ENCODE measurements at places on chromosomes 16 and 17.

- DNase-seq = peak; percentile 22
These were observed 9.4 kb downstream of the CCDC182 start for GRCh38 chr17:57735707-57736106.

GRCh38 chr17:80327518-80327917, 66.9 kb downstream of the RNF213 start:
- DNase-seq = no peak

DNA sequence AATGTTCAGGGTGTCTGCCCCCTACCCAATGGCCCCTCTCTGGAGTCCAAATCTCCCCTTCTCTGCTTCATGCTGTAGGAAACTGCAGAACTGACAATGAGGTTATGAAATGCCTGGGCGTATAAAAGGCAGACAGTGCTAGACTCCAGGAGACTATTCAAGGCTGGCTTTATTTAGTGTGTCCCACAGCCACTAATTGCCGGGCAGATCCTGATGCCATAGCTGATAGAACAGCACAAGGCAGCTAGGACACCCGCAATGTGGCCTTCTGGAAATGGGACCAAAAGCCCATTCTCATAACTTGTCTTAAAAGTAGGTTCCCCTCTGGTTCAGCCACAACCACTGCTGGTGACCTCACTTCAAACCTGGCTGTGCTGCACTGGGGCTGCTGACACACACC, 28.5 kb upstream of the CD300E start:
- no peak for DNase-seq

GRCh38 chr17:82031303-82031884, at the start of gene RAC3:
Gene RAC3, plus strand, starts transcription at chr17:82031678. Its CDS starts 84 bp downstream, at chr17:82031762.
- DNase-seq = peak; percentile 72

- no peak for DNase-seq
These were observed 25.5 kb downstream of the CDH5 start for GRCh38 chr16:66391726-66392670.

- no peak for DNase-seq
These were observed 68.1 kb downstream of the TMEM132E start for GRCh38 chr17:34647511-34647910.

GRCh38 chr16:15932939-15933338, 16.5 kb upstream of the ABCC1 start:
- DNase-seq = no peak

- DNase-seq = peak; percentile 90
These were observed 4.9 kb downstream of the TNRC6C start for GRCh38 chr17:77963441-77963840.

- no peak for DNase-seq
These were observed 203.4 kb upstream of the FOXF1 start for GRCh38 chr16:86306811-86307513.

- DNase-seq = no peak
These were observed 165.8 kb downstream of the MAF start for GRCh38 chr16:79434771-79435170.

DNA sequence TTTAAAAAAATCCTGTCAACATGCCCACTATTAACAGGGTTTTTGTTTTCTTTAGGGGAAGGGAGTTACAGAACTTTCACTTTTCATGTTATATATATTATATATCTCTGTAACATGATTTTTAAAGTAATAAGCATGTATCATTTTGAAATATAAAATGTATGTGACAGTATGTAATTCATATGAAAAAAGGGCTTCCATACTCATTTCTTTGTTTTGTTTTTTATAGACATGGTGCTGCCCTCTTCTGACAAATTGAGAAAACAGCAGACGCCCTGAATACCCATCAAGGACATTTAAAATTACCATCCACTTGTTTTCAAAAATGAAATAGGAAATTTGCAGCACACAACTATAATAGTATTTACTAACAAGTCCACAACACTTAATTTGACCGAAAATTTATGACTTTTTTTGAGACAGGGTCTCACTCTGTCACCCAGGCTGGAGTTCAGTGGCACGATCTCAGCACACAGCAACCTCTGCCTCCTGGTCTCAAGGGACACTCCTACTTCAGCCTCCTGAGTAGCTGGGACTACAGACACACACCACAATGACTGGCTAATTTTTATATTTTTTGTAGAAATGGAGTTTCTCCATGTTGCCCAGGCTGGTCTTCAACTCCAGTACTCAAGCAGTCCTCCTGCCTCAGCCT, 30.4 kb downstream of the CFDP1 start:
- DNase-seq = peak; percentile 17

DNA sequence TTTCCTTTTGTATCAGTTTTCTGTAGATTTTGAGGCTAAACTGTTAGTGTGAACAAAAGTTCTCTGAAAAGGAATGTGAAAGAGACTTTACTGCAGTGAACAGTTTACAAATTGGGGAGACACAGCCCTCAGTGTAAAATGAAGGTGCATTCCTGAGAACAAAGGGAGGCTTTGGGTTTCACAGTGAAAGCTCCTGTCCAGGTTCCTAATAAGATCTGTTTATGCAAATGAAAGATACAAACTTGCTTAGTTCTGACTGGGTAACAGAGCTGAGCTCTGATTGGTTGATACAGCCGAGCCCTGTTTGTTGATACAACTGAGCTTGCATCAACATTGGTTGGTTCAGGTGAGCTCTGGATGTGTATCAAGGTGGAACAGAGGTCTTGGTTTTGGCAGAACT, 8.3 kb upstream of the CDRT15 start:
- DNase-seq = no peak

DNA sequence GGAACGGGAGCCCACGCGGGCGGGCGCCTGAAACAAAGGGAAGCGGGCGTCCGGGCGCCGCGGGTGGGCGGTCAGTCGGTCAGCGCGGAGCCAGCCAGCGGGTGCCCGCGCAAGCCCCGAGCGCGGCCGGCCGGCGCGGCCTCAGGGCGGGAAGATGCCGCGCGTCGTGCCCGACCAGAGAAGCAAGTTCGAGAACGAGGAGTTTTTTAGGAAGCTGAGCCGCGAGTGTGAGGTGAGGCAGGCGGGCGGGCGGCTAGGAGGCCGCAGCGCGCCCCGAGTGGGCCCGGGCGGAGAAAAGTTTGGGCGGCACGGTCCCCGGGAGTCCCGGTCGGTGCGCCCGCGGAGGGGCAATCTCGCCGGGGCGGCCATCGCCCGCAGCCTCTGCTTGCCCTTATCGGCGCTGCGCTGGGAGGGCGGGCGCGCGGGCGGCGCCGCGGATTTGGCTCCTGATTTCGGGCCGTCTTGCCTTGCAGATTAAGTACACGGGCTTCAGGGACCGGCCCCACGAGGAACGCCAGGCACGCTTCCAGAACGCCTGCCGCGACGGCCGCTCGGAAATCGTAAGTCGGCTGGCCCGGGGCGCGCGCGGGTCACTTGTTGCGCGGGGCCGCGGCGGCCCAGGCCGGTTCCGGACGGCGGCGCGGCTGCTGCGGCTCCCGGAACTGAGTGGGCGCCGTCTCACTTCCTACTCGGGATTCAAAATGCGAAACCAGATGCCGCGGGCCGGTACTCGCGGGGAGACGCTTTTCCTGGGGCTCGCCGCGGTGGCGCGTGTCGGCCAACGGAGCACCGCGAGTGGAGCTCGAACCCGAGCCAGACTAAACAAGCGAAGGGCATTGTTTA, 526 bp downstream of the CBFB start:
- peak; percentile 64 for DNase-seq

DNA sequence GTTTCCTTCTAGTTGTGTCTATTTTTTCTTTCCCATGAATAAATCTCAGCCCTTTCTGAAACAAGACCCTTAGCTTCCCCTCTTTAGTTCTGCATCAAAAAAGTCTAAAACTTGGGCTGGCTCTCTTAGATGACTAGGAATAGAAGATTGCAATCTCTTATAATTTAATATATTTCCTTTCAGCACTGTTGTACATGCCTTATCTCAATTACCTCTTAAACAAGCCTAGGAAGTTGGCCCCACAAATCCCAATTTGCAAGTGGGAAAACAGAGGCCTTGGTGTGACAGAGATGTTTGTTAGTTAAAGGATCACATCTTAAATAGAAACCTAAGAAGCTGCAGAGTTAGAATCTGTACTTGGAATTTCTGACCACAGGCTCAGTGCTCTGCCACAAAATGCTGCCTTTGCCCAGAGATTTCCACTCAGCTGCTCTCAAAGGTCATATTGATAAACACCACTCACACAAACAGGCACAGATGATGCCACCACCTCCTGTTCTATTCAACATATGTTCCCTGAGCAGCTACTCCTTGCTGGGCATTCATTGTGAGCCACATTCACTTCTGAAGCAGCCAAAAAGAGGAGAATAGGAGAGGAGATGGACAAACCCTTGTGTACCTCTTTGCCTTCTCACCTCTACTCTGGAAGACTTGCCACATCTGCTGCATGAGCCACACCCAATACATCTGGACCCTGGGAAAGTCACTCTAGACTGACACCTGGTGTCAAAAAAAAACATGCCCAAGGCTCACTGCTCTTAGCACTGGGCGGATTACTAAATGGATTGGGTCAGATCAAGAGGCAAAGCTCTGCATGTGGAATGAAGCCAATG, 5.5 kb downstream of the CCDC182 start:
- DNase-seq = peak; percentile 58

- no peak for DNase-seq
These were observed 23.2 kb downstream of the VPS53 start for GRCh38 chr17:691423-691822.

- no peak for DNase-seq
These were observed 1795.9 kb downstream of the TP53TG3F start for GRCh38 chr16:35255186-35255803.

- DNase-seq = no peak
These were observed 236.4 kb downstream of the KATNIP start for GRCh38 chr16:27786221-27786922.

DNA sequence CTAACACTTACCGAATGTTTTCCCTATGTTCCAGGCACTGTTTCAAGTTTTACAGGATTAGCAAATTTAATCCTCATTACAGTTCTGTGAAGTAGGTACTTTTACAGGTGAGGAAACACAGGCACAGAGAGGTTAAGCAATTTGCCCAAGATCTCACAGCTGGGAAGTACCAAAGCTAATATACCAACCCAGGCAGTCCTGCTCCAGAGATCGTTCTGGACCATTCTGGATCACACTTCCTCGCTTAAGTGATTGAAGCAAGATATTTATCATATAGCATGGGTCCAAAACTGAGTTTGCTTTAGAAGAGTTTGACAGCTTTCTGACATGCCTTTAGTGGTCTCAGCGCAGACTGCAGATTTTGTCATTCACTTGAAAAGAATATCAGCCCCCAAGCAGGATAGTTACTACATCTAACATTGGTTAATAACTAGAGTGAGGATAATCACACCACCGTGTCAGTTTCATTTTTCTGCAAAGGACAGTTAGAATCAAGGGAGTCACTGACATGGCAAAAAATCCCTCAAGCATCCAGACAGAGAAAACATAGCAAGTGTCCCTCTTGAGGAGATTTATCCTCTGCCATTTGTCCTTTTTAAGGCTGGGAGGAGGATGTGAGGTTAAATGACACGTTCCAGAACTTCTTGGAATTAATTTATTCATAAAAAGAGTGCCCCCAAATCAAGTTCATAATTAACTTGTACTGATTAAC, 5.1 kb downstream of the HS3ST3B1 start:
- no peak for DNase-seq

DNA sequence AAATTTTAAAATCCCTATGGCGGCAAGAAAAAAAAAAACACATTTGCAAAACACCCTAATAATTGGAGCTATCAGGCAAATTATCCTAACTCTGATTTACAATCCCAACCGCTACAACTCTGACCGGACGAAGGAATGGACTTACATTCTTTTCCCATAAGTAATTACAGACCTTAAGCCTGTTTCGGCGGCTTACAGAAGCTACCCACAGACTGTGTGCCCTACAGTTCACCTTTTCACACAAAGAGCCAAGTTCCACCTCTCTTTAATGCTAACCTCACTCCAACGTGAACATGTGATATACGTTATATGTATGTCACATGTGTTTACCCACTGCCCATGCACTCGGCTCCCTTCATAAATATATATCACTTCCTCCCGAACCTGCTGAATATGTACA, 8.7 kb upstream of the MEAK7 start:
- DNase-seq = no peak

DNA sequence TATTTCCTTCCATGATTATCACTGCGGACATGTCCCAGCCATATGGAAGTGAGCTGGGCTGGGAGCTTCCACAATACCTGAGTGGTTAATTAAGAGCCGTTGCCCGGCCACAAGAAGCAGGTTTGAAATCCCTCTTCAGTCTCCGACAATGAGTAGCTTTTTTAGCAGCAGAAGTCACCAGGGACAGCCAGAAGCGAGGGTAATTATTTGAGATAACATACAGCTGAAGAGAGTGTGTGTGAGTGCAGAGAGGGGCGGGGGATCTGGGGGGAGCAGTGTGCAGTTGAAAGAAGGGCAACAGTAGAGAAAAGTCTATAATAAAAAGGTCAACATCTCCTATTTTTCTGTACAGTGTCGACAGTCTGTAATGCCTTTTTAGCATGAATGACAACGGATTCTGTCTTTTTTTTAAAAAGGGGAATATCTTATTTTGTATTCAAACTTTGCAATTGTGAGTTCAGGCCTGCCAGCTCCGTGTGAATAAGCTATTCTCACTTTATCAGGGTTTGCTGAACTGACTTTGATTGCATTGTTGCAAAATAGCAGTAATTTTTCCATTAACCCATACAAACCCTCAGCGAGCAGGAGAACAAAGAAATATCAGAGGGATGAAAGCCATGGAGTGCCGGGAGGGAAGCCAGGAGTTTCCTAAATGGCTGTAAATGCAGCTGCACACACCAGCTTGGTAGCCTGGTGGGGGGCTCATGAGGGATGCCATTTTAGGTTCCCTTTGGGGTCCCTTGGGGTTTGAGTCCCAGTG, 220.3 kb upstream of the IRX3 start:
- no peak for DNase-seq

All from RPMI8226 (cell line).